ENCODE measurements at places on chromosomes 12 and 14.

DNA sequence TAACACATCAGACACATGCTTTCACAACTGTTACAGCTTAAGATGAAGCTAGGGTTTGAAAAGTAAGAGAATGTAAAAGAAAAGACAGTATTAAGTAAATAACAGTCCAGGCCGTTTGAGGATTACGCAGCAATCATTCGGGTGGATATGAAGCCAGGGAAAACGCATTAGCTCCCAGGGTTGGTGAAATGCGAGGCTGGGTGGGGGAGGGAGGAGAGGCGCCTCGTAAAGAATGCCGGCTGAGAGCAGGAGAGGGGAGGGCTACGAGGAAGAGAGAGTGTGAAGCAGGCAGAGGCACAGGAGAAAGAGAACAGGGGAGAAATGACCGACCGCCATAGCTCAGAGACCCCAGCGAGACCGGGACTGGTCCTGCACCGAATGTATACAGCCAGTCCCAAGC is 73.0 kb downstream of the IQSEC3 start:
- DNase-seq, result no peak

- no peak for DNase-seq
Measured at GRCh38 chr14:57485635-57486034, 8.0 kb downstream of the CCDC198 start.

DNA sequence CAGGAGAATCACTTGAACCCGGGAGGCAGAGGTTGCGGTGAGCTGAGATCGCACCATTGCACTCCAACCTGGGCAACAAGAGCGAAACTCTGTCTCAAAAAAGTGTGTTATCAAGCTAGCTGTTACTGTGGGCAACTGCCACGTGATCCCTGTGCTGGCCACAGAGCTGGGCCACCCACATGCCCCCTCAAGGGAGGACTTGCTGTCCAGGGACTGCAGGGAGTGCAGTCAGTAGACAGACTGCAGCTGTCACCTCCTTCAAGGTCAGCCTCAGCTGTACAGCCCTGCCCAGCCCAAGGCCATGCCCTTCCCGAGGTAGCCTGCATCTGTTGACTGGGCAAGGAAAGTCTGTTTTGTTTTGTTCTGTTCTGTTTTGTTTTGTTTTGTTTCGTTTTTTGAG is 46.6 kb upstream of the BICDL1 start:
- DNase-seq, result no peak

DNA sequence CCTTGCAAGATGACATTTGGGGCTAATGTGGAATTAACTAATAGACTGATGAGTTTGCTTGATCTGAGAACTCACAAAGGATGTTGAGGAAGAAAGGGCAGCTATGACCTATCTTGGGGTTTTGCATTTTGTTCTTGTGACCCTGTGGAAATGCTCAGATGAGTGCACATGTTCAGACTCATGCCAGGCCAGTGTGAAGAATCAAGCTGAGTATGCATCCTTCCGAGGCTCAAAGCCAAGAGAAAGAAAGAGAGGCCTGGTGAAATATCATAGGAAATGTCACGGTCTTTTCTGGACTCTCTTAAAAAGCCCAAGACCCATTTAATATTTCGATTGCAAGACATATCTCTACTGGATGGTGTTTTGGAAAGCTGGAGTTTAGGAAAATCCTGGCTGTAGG is 96.3 kb downstream of the CACNA1C start:
- no peak for DNase-seq

DNA sequence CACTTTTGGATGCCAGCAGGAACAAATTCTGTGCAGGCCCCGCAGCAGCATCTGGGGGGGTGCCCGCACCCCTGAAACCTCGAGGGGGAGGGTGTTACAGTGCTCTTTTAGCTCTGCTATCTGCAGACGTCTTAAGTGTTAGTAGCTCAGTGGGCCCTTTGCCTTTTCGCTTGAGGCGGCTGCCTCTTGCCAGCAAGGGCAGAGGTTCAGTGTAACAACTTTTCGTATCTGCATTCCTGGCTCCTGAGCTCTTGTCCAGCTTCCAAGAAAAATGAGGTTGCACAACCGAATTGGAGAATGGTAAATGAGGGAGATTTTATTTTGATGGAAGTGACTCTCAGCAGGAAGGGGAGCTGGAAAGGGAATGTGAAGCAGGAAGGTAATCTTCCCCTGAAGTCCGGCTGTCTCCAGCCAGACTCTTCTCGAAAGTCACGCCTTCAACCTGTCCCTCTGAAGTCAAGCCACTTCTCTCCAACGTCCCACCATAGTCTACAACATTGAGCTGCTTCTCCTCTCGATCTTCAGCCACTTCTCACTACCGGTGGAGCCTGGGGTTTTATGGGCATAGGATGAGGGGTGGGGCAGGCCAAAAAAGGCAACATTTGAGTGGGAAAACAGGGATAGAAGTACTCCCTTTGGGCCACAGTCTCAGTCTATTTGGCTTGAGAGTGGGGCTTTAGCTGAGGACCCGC is 17.8 kb downstream of the TAS2R50 start:
- no peak for DNase-seq

DNA sequence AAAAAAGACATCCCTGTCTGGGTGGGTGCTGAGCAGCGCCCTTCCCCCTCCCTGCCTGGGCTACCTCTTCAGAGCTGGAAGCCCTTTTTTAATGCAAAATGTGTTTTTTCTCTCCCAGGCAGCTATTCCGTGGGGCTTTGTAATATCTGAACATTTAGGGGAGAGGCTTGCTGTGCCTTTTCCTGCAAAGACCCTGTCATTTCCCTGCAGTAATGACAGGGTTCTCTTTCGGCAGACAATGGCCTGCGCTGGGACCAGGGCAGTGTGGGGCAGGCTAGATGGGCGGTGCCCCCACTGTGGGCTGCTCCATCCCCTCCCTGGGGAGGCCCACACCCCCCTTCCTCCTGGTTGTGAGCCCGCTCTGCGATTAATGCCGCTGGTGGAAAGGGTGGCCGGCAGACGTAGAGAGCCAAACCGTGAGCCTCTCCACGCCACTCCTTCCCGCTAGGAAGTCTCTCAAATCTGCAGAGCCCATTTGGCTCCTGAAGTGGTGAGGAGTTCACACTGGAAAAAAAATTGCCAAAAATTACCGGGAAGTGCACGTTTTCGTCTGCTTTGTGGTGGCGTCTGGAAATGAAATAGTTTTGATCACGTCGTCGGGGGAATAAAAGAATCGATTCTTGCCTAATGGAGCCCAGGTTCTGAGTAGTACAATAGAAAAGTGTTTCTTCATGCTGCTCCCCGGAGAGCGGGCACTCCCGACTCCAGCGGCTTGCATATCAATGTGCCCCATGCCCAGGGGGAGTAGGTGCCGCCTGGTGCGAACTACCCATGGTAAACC is 31.5 kb downstream of the KIF26A start:
- DNase-seq, result no peak

DNA sequence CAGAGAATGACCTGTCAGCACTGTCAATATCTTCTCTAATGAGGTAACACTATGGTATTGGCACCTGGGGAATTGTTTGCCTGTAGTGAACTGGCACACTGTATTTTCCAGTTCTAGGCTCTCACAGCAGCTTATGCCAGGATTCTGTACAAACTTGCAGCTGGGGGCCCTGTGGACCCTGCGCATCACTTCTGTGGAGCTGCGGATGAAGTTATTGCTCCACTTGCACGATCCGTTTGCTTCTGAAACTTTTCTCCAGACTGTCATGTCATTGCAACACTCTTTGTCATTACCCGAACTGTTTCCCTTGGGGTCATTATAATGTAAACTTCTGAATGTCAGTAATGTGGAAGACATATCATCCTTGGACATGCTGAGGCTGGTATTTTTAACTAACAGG is 3.9 kb downstream of the RNASE11 start:
- DNase-seq, result no peak

- no peak for DNase-seq
Measured at GRCh38 chr12:19230299-19230866, 100.8 kb downstream of the PLEKHA5 start.

- DNase-seq, result no peak
Measured at GRCh38 chr12:124007826-124008570, 35.0 kb downstream of the ZNF664 start.

DNA sequence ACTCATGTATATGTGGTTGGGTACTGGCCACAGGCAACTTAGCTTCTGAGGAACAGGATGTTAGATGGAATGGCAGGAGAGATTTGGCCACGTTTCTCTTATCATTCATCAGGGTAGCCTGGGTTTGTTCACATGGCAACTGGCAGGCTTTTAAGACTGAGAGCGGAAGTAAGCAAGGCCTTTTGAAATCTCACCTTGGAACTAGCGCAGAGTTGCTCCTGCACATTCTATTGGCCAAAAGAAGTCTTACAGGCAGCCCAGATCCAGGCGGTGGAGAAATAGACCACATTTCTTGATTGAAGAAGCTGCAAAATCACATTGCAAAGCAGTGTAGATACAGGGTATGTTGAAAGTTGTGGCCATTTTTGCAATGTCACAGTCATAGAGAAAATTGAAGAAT is 3.7 kb downstream of the CLEC4A start:
- no peak for DNase-seq

DNA sequence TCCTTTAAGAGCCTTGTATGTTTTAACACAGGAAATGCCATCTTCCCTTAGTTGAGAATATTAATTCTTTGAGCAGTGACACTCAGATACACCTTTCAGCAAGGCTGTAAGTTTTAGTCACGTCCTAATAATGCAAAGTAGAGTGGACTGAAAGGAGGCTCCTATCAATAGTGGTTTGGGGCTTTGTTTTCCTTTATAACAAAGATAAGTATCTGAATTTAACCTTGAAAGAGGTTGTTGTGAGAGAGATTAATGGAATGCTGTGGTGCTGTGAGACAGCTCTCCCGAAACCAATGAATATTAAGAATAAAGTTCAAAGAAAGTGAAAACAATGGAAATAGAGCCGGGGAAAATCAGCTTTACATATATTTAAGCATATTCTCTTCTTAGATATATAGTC is 259.6 kb downstream of the ERC1 start:
- no peak for DNase-seq

DNA sequence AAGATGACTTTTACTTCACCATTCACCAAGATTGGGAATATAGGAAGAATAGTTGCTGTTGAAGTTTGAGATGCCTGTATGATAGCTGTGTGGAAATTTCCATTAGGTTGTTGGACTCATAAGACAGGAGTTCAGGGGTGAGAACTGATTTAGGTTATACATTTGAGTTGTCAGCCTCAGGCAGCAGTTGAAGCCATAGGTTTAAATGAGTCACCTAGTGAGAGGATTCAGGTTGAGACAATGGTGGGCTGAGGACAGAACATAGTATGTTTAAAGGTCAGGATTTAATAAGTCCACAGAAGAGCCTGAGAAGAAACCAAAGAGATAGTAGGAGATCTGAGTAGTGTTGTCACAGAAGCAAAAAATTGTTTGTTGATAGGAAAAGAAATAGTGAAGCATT is 63.6 kb upstream of the MON2 start:
- no peak for DNase-seq

GRCh38 chr12:58764100-58764953 is 156.0 kb downstream of the LRIG3 start:
- no peak for DNase-seq

DNA sequence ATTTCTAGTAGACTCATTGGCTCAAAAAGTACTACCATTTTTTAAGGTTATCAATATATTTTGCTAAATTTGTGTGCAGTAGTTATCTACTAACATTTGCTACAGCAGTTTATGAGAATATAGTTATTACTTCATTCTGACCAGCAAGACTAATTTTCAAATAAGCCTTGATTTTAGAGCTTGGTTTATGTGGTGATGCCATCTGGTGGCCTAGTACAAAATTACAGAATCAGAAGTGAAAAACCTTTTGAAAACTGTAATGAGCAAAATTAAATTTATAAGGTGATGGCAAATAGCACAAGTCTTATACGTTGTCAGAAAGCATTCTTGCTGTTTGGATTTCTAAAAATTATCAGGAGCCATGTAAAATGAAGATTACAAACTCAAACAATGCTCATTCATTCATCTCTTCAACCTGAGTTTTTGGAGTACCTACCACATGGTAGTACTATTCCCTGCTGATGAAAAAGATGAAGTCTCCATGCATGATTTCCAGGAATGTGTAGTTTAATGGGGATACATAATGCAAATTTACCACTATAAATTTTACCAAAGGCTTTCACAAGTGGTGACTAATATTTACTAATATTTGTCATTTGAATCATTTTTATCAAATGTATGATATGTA is 51.0 kb downstream of the MAGOHB start:
- peak; percentile 17 for DNase-seq

DNA sequence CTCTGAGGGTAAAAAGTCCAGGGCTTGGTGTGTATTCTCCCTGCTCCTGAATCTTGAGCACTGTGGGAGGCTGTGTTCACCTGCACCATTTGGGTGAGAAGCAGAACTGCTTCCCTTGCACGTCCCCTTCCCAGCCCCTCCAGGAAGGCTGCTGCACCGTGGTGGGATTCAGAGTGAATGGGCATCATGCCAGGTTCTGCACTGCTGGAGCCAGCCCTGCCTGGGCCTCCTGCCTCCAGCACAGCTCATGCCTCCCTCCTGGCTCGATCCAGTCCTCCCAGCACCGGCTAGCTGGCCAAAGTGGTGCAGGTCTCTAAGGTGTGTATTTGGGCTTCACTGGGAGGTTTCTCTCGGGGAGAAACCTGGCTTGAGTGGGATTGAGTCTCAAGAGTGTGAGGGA is 54.9 kb downstream of the ANKRD9 start:
- no peak for DNase-seq

DNA sequence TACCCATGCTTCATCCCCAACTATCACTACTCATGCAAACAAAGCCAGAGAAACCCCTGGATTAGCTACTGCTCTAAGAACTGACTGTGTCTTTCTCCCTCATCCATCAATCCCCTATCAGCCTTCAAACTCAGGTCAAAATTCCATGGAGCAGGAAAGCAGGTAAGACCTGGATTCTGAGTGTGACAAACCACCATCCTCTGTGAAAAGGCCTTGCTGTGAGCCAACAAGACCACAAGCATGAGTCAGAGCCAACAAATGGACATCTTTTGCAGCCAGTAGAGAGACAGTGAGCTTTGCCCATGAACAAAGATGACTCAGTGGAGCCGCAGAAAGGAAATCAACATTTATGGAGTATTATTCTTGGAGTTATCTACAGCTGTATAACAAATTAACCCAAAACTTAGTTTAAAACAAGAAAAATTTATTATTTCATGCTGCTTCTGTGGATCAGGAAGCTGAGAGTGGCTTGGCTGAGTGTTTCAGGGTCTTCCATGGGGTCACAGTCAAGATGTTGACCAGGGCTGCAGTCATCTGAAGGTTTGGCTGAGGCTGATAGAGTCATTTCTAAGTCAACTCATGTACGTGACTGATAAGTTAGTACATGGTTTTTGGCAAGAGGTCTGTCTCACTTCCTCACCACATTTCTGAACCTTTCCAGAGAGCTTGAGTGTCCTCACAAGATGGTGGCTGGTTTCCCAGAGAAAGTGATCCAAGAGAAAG is 61.1 kb downstream of the PITPNM2 start:
- peak; percentile 94 for DNase-seq

GRCh38 chr14:30317729-30318128 is 241.2 kb upstream of the G2E3 start:
- no peak for DNase-seq

GRCh38 chr14:35878272-35879150 is 52.4 kb downstream of the BRMS1L start:
- DNase-seq, result peak; percentile 16

DNA sequence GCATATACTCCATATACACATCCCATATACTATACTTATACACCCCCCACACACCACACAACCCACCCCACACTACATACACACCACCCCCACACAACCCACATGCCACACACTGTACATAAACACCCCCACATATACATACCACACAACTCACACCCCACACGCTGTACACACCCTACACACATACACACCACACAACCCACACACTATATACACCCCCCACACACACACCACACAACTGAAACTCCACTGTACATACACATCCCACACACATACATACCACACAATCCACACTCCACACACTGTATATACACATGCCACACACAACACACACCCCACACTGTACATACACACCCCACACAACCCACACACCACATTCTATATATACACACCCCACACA is 81.0 kb downstream of the NOC4L start:
- DNase-seq, result no peak

Measured in RCC 7860 (cell line).